ENCODE measurements at places on chromosomes 1 and 21.

- DNase-seq = no peak
These were observed 25.7 kb downstream of the CRYAA start for GRCh38 chr21:43194303-43195120.

- DNase-seq = no peak
These were observed 37.9 kb upstream of the TSPEAR start for GRCh38 chr21:44749116-44749758.

GRCh38 chr21:37748351-37748750, 167.9 kb downstream of the KCNJ6 start:
- DNase-seq = no peak

GRCh38 chr1:96048572-96049212, 672.9 kb upstream of the PTBP2 start:
- DNase-seq = no peak

DNA sequence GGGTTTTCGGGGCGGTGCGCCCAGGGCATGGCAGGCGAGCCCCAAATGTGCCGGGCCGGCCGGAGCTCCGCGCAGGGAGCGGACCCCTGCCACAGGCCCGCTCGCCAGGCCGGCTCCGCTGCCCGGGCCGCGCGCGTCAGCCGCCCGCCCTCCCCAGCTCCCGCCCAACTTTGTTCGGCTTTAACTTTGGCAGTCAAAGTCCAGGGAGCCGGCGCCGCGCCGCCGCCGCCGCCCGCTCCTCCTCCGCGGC, 488 bp downstream of the SLC35D1 start:
- DNase-seq = peak; percentile 52

DNA sequence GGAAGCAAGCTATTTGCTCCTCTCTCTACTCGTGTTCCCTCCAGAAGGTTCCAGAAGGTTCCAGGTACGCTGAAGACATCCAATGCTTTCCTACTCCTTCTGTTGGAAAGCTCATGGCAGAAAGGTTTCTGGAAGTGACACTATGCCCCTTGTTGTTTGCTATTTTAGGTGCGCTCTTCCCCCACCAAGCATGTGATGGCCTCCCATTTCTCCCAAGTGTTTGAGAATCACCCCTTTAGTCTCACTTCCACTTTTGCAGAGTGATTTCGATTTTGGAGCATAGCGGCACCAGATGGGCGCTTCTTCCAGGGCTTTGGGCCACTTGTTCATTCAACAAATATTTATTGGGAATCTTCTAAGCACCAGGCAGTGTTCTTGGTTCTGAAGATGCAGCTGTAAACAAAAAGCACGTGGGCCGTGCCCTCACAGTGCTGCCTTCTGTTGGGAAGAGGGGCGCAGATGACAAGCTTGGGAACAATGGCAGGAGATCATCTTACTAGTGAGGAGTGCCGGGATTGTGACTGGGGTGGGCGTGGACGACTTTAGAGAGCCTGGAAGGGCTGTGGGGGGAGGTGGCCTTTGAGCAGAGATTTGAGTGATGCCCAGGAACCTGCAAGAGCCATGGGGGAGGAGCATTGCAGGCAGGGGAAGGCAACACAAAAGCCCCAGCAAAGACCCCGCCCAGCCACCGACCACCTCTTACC, 43.0 kb upstream of the TARDBP start:
- DNase-seq = no peak

GRCh38 chr1:222711319-222712252, 705 bp downstream of the AIDA start:
- peak; percentile 75 for DNase-seq

- DNase-seq = no peak
These were observed 722.2 kb downstream of the MATN1 start for GRCh38 chr1:30001011-30001731.

DNA sequence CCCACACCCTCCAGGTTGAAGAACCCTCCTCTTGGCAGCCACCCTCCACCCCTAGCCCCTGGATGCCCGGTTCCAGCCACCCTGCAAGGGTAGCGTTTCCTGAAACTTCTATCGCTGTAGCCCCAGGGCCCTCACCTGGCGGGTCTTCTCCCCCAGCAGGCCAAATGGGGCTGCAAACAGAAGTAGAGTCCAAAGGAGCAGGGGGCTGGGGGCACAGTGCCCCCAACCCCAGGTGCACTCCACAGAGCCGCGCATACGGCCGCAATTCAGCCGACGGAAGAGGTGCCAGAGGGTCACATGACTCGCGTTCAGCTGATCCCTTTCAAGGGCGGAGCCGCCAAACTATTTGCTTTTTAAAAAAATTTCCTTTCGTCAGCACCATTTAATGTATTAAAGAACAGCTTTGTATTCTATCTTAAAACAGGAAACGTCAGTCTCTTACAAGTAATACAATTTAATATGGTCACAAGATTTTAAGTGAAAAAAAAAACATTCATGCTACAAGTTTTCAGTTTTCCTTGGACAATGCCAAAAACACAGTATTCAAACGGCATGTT, at the start of gene GLMP:
GLMP (minus strand) TSS at position 289 of the 557 bp plus-strand sequence; CDS start at position 255, 34 bp downstream.
- DNase-seq = peak; percentile 63

- no peak for DNase-seq
These were observed 13.4 kb downstream of the BCAN start for GRCh38 chr1:156655151-156655903.
